ENCODE measurements at places on chromosomes 6 and 20. TPM values are rescaled to one million over a fixed set of nuclear protein-coding genes. Genes with fewer than 3 reads are reported as not detected.

Gene CLIC5
- 3.3 TPM for total RNA-seq

Gene PTCRA
- not detected for total RNA-seq

Gene ADGRF1
- total RNA-seq = not detected

GRCh38 chr6:42627674-42628073, 63.8 kb downstream of the UBR2 start:
- no peak for DNase-seq
- peak overlapping the region; percentile 9 for H3K27ac ChIP-seq
- H3K27me3 ChIP-seq = no peaks in the 10 kb centered on the region
- no peaks in the 10 kb centered on the region for H3K4me1 ChIP-seq

GRCh38 chr6:156146891-156147290, 630.3 kb upstream of the ARID1B start:
- DNase-seq = no peak
- no peaks in the 10 kb centered on the region for H3K4me1 ChIP-seq
- no peak overlapping the region for H3K27ac ChIP-seq
- peaks cover 11% of the 10 kb centered on the region for H3K36me3 ChIP-seq
- no peaks in the 10 kb centered on the region for H3K27me3 ChIP-seq

- peak overlapping the region; percentile 27 for H3K4me3 ChIP-seq
- no peaks in the 10 kb centered on the region for H3K36me3 ChIP-seq
- no peaks in the 10 kb centered on the region for H3K4me1 ChIP-seq
- no peak overlapping the region for H3K27ac ChIP-seq
These were observed 879.7 kb upstream of the GJE1 start for GRCh38 chr6:141252828-141253608.

GRCh38 chr20:48406912-48407340, 420.9 kb downstream of the PREX1 start:
- no peaks in the 10 kb centered on the region for H3K36me3 ChIP-seq
- peaks cover 13% of the 10 kb centered on the region for H3K4me1 ChIP-seq
- peaks cover 32% of the 10 kb centered on the region for H3K27me3 ChIP-seq
